ENCODE measurements at places on chromosomes 5 and 9.

DNA sequence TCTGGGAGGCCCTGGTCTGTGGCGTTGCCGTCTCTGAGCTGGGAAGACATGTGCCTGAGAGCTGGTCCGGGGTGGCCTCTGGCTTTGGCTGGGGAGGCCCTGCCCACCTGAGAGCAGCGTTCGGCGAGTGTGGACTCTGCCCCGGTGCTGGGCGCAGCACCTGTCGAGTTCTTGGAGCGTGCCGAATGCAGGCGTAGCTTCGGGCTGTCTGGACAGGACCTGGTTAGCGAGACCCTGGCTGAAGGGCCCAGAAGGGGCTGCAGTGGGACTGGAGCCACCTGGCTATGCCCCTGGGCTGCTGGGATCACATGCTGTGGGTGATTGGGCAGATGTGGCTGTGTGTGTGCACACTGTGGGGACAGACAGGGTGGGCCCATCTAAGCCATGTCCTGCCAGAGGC, 56.5 kb downstream of the RXRA start:
- no peak overlapping the region for H3K4me3 ChIP-seq
- no peaks in the 10 kb centered on the region for H3K27me3 ChIP-seq
- no peaks in the 10 kb centered on the region for H3K36me3 ChIP-seq
- no peak for DNase-seq
- peaks cover 48% of the 10 kb centered on the region for H3K4me1 ChIP-seq

- H3K4me1 ChIP-seq: peaks cover 14% of the 10 kb centered on the region
- H3K27me3 ChIP-seq: no peaks in the 10 kb centered on the region
- no peak overlapping the region for H3K4me3 ChIP-seq
- DNase-seq: no peak
Observed at GRCh38 chr5:146047396-146047795, 58.0 kb downstream of the PLAC8L1 start.

DNA sequence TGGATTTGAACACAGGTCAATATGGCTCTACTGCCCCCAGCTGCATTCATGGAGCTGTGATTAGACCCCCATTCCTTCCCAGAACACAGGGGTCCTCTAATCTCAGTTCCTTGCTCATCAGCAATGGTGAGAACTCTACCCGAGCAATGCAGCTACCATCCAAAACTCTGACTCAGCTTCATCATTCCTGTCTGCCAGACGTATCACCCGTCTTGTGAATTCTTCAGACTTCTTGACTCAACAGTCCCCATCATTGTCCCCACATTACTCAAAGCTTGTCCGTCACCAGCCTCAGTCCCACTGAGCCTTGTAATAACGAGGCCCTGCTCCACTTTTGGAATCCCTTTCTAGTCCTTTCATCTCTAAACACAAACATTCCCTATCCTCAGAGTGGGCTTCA, 36.3 kb upstream of the STX17 start:
- no peaks in the 10 kb centered on the region for H3K27me3 ChIP-seq
- H3K27ac ChIP-seq: no peak overlapping the region
- no peak overlapping the region for H3K4me3 ChIP-seq
- DNase-seq: no peak

DNA sequence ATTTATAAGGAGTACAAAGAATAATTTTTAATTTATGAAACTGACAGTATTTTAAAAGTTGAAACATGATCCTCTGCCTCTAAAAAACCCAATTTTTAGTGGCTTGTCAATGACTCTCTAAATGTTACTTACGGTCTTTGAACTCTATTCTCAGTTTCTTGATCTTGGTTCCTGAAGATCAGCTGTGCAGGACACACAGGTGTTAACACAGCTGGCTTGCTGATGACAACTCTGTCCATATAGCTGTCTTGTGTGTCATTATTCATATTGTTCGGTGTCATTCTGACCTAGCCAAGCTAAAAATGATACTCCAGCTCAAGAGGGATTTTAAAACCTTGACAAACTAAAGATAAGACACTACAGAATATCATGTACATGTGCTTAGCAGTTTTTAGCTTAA, 314.5 kb downstream of the CCDC171 start:
- no peak overlapping the region for H3K27ac ChIP-seq
- no peaks in the 10 kb centered on the region for H3K4me1 ChIP-seq
- H3K27me3 ChIP-seq: no peaks in the 10 kb centered on the region
- no peak for DNase-seq
- H3K36me3 ChIP-seq: peaks cover 2% of the 10 kb centered on the region

DNA sequence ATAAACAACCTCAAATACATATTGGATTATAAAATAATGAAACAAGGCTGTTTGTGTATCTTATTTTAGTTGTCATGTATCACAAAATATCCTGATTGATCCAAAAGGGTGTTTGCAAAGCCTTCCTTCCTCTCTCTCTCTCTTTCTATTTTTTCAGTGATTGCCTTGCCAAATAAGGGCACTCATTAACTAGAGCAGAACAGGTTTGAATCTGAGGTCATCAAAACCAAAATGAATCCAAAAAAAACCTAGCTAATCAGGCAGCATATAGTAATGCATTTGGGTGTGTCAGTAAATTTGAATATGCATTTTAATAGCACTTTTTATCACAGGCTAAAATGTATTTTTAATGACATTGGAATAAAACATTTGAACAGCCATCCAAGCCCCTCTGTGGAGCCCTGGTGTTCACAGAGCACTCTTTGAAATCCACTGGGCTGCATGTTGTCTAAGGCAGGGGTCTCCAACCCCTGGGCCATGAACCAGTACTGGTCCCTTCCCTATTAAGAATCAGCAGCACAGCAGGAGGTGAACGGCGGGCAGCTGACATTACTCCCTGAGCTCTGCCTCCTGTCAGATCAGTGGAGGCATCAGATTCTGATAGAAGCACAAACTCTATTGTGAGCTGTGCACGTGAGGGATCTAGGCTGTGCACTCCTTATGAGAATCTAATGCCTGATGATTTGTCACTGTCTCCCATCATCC, 171.8 kb upstream of the RAI14 start:
- peaks cover 47% of the 10 kb centered on the region for H3K4me1 ChIP-seq
- peaks cover 4% of the 10 kb centered on the region for H3K36me3 ChIP-seq

DNA sequence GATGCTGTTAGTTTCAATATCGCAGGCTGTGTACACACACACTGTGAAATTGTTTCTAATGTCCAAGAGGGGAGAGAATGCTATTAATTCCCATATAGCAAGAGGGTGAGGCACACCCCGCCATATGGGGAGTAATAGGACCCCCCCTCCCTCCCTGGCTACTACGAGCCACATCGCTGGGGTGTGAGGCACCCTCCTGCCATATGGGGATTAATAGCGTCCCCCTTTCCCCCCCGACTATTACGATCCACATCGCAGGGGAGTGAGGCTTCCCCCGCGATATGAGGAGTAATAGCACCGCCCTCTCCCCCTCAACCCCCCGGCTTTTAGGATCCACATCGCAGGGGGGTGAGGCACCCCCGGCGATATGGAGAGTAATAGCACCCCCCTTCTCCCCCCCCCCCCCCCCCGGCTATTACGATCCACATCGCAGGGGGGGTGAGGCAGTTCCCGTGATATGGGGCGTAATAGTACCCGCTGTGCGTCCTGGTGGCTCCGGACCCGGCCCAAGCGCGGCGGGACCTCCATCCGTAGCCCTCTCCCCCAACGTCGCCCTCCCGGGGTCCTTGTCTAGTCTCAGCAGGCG, 494 bp upstream of the STK32A start:
- no peaks in the 10 kb centered on the region for H3K36me3 ChIP-seq
- H3K4me1 ChIP-seq: peaks cover 7% of the 10 kb centered on the region
- peaks cover 47% of the 10 kb centered on the region for H3K27me3 ChIP-seq
- H3K27ac ChIP-seq: no peak overlapping the region

DNA sequence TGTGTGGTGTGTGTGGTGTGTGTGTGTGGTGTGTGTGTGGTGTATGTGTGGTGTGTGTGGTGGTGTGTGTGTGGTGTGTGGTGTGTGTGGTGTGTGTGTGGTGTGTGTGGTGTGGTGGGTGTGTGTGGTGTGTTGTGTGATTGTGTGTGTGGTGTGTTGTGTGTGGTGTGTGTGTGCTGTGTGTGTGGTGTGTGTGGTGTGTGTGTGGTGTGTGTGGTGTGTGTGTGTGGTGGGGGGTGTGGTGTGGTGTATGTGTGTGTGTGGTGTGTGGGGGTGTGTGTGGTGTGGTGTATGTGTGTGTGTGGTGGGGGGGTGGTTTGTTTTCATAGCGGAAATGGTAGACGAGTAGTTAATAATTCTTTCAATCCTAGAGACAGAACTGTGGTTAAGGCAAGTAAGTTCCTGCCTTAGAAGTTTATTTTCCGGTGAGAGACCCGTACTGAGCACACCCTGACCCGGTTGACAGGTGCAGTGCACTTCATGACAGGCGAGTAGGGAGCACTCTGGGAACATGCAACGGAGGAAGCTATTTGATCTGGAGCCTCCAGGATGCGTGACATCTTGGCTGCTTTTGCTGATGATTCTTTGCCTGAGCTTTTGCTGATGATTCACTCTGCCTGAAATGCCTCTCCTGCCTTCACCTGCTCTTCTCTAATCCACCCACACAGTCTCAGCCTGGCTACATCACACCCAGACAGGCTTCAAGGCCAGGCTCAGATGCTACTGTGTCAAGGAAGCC, 21.7 kb upstream of the FAT2 start:
- no peak overlapping the region for H3K4me3 ChIP-seq
- peak overlapping the region; percentile 79 for H3K27ac ChIP-seq
- H3K36me3 ChIP-seq: peaks cover 2% of the 10 kb centered on the region
- no peaks in the 10 kb centered on the region for H3K27me3 ChIP-seq
- peaks cover 38% of the 10 kb centered on the region for H3K4me1 ChIP-seq
- DNase-seq: no peak

- no peak for DNase-seq
- peaks cover 6% of the 10 kb centered on the region for H3K4me1 ChIP-seq
- peaks cover 31% of the 10 kb centered on the region for H3K27me3 ChIP-seq
- H3K27ac ChIP-seq: no peak overlapping the region
Observed at GRCh38 chr9:93830606-93831005, 124.5 kb downstream of the BARX1 start.

DNA sequence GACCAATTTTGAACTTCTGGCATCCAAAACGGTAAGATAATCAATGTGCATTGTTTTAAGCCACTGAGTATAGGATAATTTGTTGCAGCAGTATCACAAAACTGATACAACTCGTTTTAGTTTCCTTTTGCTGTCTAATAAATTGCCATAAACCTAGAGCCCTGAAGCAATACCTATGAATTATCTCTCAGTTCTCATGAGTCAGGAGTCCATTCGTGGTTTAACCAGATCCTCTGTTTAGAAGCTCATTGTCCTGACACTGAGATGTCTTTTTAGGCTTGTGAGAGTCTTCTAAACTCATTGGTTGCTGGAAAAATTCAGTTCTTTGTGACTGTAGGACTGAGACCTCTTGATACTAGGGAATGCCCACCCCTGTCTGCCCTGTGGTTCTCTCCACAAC, 262.9 kb downstream of the SEMA5A start:
- H3K36me3 ChIP-seq: peaks cover 5% of the 10 kb centered on the region
- DNase-seq: no peak

- H3K27ac ChIP-seq: no peak overlapping the region
- no peaks in the 10 kb centered on the region for H3K4me1 ChIP-seq
- no peak for DNase-seq
Observed at GRCh38 chr5:159493696-159494095, 163.4 kb upstream of the IL12B start.

- H3K4me3 ChIP-seq: no peak overlapping the region
- no peak overlapping the region for H3K27ac ChIP-seq
- H3K36me3 ChIP-seq: peaks cover 35% of the 10 kb centered on the region
- no peaks in the 10 kb centered on the region for H3K27me3 ChIP-seq
Observed at GRCh38 chr9:75168270-75169178, 80.2 kb downstream of the OSTF1 start.

- no peak for DNase-seq
- peaks cover 58% of the 10 kb centered on the region for H3K4me1 ChIP-seq
- peaks cover 2% of the 10 kb centered on the region for H3K36me3 ChIP-seq
- H3K4me3 ChIP-seq: no peak overlapping the region
- peak overlapping the region; percentile 78 for H3K27ac ChIP-seq
- H3K27me3 ChIP-seq: no peaks in the 10 kb centered on the region
Observed at GRCh38 chr5:158758675-158759074, 341.0 kb downstream of the EBF1 start.

GRCh38 chr5:88389338-88390095, 120.9 kb upstream of the TMEM161B start:
- no peaks in the 10 kb centered on the region for H3K4me1 ChIP-seq
- no peak for DNase-seq
- H3K27ac ChIP-seq: no peak overlapping the region
- H3K36me3 ChIP-seq: no peaks in the 10 kb centered on the region

DNA sequence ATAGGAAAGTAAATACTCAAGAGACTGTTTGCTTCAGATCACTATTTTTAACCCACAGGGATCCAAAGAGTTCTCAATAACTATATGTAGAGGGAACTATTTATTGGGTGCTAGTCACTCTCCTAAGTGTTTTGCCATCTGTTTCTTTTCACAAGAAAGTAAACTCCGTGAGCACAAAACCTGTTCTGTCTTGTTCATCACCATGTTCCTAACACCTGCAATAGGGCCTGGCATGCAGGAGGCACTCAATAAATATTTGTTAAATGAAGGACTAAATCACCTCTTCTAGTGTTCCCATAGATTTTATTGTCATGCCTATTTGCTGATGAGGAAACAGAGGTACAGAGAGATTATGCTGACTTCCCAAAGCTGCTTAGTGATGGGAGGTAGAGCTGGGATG, 118.2 kb downstream of the VCAN start:
- H3K27me3 ChIP-seq: no peaks in the 10 kb centered on the region
- H3K4me3 ChIP-seq: no peak overlapping the region
- no peak for DNase-seq
- H3K27ac ChIP-seq: no peak overlapping the region

GRCh38 chr9:114185570-114186490, 30.5 kb downstream of the COL27A1 start:
- DNase-seq: no peak
- H3K27me3 ChIP-seq: no peaks in the 10 kb centered on the region
- peaks cover 24% of the 10 kb centered on the region for H3K36me3 ChIP-seq
- peaks cover 19% of the 10 kb centered on the region for H3K4me1 ChIP-seq
- H3K4me3 ChIP-seq: no peak overlapping the region

DNA sequence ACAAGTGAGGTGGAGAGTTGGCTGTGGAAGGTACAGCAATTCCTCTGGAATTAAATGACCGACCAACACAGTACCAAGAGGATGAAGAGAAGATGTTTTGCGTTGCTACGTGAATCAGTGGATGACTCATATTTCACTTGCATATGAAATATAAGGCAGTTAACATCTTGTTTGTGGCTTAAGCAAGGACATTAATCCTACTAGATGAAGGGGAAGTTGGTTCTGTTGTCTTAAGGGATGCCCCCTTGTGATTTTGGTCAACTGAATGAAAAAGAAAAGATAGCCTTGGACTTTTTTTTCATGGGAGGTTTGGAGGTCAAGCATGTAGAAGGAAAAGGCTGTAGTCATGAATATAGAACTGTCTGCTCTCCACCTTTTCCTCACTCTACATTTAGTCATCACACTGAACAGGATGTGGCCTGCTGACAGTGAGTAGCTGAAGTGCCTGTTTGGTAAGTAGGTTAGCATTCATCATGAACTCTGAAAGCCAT, 33.9 kb downstream of the VLDLR start:
- no peak for DNase-seq
- H3K4me3 ChIP-seq: no peak overlapping the region
- H3K4me1 ChIP-seq: peaks cover 22% of the 10 kb centered on the region
- H3K36me3 ChIP-seq: peaks cover 32% of the 10 kb centered on the region
- H3K27me3 ChIP-seq: no peaks in the 10 kb centered on the region

Measured in chondrocyte (in vitro differentiated cells).